ENCODE measurements at places on chromosomes 1 and 21.

DNA sequence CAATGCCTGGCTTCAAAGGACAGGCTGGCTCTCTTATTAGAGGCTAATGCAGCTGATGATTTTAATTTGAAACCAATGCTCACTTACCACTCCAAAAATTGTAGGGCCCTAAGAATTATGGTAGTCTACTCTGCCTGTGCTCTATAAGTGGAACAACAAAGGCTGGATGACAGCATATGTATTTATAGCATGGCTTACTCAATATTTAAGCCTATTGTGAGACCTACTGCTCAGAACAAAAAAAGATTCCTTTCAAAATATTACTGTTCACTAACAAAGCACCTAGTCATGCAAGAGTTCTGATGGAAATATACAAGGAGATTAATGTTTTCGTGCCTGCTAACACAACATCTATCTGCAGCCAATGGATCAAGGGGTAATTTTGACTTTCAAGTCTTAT, 73.8 kb upstream of the DUSP10 start:
- no peak for DNase-seq

DNA sequence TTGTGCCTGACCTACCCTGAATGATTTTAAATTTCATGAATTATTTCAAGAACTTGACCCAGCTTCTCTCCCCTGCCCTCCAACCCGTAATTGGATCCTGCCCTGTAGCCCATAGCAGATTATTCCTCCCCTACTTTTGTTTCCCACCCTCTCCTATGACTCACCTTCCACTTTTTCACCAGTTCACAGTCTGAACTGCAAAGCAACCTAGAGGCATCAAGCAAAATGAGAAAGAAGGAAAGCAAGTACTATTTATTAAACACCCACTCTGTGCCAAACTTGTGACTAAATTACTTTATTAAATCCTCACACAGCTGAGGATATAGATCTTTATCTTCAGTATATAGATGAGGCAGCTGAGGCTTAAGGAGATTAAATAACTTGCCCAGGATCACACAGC, 20.7 kb upstream of the IKBKE start:
- DNase-seq, result no peak

DNA sequence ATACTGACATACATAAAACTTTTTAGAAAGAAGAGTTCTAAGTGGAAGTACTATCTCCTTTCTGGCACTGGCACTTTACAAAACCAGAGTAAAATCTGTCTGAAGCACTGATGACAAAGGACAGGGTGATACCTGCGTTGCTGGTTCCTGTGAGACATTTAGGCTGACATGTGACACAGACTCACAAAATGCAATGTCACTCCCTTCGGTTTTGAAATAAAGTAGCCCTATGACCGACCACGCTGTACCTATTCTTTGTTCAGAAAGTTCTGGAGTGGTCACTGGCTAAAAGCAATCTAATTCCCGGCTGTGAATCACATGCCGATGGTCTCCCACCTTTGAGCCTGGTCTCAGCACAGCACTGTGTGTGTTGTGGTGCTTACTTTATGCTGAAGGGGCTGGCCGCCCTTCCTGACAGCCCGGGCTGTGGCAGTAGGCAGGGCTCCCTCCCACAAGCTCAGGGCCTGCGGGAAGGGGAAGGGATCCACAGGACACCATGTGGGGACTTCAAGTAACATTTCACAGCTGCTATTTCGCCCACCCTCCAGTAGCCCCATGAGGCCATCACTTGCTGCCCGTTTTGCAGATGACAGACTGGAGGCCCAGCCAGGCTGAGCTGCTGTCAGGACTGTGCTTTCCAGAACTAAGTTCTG, 48.0 kb downstream of the MRPL37 start:
- DNase-seq, result no peak

GRCh38 chr1:29984862-29985605, 738.4 kb downstream of the MATN1 start:
- DNase-seq, result no peak

- no peak for DNase-seq
Measured at GRCh38 chr1:212452323-212453155, 19.8 kb downstream of the NENF start.

DNA sequence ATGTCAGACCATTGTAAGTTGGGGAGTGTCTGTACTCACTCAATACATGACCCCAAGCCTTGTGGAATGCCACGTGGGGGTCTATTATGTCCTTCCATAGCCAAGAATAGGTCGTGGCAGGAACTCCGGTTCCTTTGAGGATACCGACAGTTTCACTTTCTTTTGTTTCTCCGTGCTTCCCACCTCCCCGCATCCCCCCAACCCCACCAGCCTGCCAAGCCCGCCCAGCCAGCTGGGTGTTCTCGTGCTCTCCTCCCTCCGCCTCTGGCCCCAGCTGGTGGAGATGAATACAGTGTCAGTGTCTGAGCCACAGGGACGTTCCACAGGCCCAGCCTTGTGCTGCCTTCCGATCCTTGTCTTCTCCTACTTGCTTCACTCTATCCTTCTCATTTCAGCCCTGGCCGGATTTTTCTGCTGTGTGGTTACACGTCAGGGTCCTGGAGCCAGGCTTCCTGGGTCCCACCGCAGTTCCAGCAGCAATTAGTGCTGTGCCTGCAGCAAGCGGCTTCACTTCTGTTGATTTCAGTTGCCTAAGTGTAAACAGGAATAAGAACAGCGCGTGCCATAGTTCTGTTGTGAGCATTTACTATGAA, 4.1 kb upstream of the AGTRAP start:
- DNase-seq, result no peak

- DNase-seq, result no peak
Measured at GRCh38 chr1:82844911-82845827, 1044.4 kb downstream of the ADGRL2 start.

GRCh38 chr1:20185834-20186782, at the start of the genes PLA2G2C and UBXN10:
Gene PLA2G2C, minus strand, starts transcription at chr1:20186518. Its CDS starts 9,155 bp downstream, at chr1:20177363.
Gene UBXN10, plus strand, starts transcription at chr1:20186096. Its CDS starts 4,466 bp downstream, at chr1:20190562.
- DNase-seq, result peak; percentile 18

GRCh38 chr1:6099297-6099696, 53.6 kb downstream of the KCNAB2 start:
- no peak for DNase-seq

GRCh38 chr1:31949862-31950261, 11.7 kb upstream of the PTP4A2 start:
- DNase-seq, result no peak

GRCh38 chr21:22898051-22898665, 1899.9 kb downstream of the NCAM2 start:
- DNase-seq, result no peak

GRCh38 chr1:156760092-156760795, 7.1 kb upstream of the PRCC start:
- DNase-seq, result no peak

GRCh38 chr1:5828308-5828935, 163.8 kb downstream of the NPHP4 start:
- DNase-seq, result no peak

DNA sequence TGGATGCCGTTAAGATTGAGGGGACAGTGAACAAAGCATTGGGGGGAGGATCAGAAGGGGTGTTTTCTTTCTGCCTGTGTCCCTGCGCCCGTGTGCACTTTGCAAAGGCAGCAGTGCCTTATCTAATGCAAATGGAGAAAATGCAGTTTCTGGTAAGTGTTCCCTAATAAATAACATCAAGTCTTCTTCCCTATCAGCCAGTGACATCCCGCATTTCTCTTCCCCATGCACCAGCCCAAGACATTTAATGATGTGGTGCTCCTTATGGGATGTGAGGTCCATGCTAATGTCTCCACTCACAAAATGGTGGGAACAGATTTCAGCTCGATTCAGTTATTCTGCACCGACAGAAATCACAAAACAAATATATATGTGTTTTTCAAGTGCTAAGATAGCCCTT, 111.8 kb downstream of the PBX1 start:
- DNase-seq, result no peak

GRCh38 chr1:52590266-52590665, 11.9 kb upstream of the GPX7 start:
- no peak for DNase-seq

GRCh38 chr21:32096411-32096810, 182.4 kb downstream of the MIS18A start:
- no peak for DNase-seq

DNA sequence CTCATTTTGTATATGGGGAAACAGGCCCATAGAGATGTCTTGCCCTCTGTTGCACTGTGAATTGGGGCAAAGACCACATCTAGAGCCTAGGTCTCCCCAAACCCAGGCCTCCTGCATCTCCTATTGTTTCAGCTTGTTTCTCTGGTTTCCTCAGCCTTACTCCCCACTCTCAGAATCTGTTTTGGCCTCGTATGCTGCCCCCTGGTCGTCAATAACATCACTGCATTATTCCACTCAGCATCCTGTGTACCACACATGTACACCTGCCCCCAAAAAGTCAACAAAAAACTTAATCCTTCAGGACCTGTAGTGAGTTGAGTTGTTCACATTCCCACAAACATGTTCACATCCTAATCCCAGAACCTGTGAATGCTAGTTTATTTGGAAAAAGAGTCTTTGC, 184.8 kb downstream of the BRINP2 start:
- DNase-seq, result no peak

- no peak for DNase-seq
Measured at GRCh38 chr1:54464477-54465146, 58.4 kb upstream of the SSBP3 start.

DNA sequence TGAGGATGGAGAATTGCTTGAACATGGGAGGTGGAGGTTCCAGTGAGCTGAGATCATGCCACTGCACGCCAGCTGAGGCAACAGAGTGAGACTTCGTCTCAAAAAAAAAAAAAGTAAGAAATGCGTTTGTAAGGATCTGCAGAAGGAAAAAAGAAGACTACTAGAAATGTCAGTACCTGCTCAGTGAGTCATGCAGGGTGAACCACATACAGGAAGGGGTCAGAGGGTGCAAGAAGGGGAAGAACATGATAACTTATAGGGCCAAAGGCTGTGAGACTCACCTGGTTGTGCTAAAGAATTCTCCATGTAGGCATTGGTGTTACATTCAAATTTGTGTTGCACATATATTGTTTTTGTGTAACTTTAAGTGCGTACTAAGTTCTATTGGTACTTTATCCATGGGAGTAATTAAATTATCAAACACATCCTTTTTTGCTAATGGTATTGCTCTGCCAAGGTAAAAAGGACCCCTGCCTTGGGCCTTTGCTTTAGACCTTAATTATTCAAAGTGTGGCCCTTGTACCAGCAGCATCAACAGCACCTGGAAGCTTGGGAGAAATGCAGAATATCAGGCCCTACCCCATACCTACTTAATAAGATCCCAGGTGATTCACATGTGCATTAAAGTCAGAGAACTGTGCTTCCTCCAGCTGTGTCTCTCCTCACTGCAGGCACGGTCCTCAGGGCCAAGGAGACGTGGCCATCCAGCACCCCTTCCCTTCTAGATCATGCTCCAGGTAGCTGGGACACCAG, 96.4 kb upstream of the PPP2R5A start:
- no peak for DNase-seq

DNA sequence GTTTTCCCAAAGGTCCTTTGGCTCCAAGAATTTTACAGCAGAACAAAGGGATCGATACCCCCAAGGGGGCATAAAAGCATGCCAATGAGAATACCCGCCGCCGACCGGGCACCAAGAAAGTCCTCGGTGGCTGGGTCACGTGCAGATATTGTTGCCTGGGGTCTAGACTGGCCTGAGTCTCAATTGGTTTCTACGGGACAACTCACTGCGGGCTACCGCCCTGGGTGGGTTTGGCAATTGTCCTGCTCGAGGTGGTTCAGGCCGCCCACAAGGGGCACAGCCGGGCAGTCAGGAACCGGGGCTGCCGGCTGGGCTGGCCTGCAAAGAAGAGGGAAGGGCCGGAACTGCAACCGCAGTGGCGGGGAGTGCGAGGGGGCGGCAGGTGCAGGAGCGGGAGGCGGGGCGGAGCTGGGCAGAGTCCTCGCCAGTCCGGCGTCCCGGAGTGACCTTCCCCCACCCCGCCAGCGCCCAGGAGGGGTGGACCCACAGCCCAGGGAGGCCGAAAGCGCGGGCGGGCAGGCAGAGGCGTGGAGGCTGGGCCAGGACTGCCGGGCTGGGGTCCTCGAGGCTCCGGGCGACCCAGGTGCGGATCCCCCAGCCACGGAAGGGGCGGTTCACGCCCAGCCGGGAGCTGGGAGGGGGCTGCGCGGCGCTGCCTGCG, 926 bp upstream of the ATP1B1 start:
- no peak for DNase-seq

DNA sequence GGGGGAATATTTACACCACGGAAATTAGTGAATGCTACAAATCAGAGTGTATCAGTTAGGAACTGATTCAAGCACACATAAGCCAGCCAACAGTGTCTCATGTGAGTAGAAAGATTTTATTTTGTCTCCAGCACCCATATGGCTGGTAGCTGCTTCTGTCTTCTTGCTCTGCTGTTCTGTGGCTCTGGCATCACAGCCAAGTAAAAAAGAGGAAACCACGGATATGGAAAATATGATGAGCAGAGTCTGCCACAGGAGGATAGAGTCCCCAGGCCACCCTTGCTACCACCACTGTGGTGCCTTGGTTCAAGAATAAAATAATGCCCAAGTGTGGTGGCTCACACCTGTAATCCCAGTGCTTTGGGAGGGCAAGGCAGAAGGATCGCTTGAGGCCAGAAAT, 53.6 kb upstream of the SPOCD1 start:
- no peak for DNase-seq

GRCh38 chr1:193183019-193183627, 3.3 kb downstream of the B3GALT2 start:
- DNase-seq, result no peak

DNA sequence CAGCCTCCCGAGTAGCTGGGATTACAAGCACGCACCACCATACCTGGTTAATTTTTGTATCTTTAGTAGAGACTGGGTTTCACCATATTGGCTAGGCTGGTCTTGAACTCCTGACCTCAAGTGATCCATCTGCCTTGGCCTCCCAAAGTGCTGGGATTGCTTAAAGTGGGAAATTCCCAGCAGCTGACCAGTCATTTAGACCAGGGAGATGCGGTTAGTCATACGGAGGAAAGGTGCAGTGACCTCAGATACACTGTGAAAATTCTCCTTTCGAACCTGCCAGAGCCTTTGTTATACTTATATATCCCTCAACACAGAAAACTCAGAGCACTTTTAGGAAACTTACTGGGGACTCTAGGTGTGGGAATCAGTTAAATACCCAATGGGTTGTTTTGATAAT, 39.6 kb downstream of the MAP10 start:
- DNase-seq, result no peak

DNA sequence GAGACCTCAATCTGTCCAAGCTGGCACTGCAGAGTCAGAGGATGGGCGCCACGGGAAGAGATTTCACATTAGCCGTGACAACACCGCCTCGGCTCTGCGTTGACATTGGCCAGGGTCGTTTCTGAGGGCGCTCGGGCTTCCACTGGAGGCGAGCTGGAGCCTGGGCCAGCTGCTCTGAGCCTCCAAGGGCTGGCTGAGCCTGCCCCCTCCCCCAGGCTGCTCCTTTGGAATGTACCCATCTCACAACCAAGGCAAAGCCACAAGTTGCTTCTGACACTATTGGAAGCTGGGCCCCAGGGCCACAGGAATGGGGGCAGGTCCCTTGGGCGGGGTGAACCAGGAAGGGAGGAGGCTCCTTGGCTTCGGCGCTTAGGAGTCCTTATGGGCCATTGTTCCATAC, 12.7 kb downstream of the GPR3 start:
- no peak for DNase-seq

- no peak for DNase-seq
Measured at GRCh38 chr1:53552146-53552861, 93.1 kb downstream of the DMRTB1 start.
